ENCODE measurements at places on chromosomes 7 and 10. TPM values are rescaled to one million over a fixed set of nuclear protein-coding genes. Genes with fewer than 3 reads are reported as not detected.

Gene ARL5B
- 13.3 TPM for total RNA-seq

Gene INMT
- total RNA-seq: not detected

Gene TRPV5
- not detected for total RNA-seq

Gene CNPY1
- total RNA-seq: not detected

Gene SORBS1
- total RNA-seq: 1.2 TPM

Gene CCL24
- total RNA-seq: not detected

GRCh38 chr7:63067897-63068585 lies 930.6 kb upstream of the ZNF722 start:
- no peak for DNase-seq

GRCh38 chr7:5769571-5769970 lies 11.9 kb downstream of the RNF216 start:
- DNase-seq: no peak

DNA sequence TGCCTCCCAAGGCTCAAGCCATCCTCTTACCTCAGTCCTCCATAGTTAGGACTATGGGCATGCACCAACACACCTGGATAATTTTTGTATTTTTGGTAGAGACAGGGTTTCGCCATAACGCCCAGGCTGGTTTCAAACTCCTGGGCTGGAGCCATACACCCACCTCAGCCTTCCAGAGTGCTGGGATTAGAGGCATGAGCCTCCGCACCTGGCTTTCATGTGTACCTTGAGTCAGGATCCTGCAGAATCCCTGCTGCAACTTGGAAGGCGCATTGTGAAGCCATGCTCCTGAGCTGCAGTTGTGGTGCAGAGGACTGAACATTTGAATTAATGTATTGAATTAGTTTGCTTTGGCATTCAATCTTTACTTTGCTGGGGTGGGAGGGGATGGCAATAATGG lies 29.4 kb upstream of the NMT2 start:
- DNase-seq: no peak

DNA sequence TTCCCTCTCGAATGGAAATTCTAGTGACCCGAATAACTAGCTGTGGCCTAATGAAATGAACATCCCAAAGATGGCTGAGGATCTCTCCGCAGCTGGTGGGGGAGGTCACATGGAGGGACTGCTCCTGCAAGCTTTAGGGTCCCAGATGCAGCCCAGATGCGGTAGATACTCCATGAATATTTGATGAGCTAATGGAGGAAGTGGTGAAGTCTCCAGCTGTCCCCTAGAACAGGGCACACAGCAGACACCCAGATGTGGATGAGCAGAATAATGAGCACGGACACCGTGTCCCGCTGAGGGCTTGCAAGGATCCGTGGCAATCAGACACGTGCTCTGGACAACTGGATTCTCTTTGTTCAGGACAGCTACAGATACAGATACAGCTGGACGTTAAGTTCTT lies 59.2 kb downstream of the DENND2A start:
- no peak for DNase-seq

DNA sequence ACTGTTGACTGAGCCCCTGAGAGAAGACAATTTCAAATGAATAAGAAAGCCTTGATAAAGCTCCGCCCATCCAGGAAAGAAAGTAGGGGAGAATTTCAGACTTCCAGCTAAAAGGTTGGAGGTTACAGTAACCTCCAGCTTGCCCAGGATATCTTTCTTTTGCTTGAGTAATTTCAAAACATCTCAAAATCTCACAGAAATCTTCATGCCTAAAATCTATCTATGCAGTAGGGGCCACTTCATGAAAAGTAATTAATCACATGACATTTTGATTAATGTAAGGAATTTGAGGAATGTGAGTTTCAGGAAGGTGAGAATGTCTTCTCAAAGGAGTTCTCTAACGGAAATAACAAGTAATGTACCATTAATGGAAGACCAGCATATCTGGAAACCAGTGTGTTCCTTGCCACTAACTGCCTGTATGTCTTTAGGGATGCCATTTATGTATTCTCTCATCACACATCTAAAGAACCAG lies 24.2 kb downstream of the TRIL start:
- no peak for DNase-seq

GRCh38 chr7:117012696-117013095 lies 59.4 kb downstream of the ST7 start:
- no peak for DNase-seq

GRCh38 chr7:42283553-42283952 lies 46.5 kb upstream of the GLI3 start:
- no peak for DNase-seq

GRCh38 chr7:19117870-19118608 lies 603 bp upstream of the TWIST1 start:
- no peak for DNase-seq

- no peak for DNase-seq
Measured at GRCh38 chr10:91694170-91694794, 61.4 kb upstream of the PPP1R3C start.

- DNase-seq: no peak
Measured at GRCh38 chr10:3838460-3839437, 53.7 kb upstream of the KLF6 start.

DNA sequence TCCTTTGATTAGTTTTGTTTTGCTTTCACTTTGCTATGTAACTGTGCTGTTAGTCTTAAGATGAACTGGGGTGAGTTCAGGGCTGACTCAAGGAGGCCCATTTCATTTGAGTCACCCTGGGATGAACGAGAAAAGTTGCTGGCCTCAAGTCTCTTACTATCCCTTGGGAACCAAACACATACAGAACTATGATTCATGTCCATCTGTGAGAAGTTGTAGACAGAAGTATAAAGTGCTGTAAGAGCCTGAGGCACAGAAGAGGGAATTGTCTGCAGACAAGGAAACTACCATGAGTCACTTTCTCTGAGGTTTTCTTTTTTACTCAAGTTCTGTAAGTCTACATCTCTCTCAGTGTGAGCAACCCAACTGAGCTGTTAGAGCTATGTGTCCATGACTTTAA lies 179.8 kb upstream of the CSTF2T start:
- DNase-seq: peak; percentile 8

DNA sequence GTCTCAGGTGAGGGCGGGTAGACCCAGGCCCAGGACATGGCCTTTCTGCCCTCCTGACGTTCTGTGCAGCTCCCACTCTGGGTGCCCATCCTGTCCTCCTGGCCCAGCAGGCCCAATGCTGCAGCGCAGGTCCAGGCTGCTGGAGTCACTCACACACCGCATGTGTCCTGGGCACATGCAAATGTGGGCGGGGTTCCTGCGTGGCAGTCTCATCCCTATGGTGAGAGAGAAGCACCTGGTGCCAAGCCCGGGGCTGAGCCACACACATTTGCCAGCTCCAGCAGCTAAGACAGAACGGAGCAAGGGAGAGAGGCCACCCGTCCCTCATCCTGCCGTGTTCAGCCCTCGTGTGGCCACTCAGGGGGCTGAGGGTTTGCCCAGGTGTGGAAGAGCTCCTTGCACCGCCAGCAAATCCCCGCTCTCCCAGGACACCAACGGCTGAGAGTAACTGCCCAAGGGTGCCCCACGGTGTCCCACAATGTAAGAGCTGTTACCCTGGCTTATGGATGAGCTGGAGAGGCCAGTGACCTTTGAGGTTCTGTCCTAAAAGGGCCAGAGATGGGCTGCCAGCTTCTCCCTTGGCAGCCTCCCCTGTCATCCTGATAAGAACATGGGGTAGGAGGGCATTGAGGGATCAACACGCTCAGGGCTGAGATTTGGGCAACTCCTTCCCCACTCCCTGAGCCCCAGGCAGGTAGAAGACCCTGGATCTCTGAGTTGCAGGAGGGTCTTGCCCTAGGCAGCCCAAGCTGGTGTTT lies 4.4 kb downstream of the FUOM start:
- DNase-seq: no peak

GRCh38 chr7:1042492-1042833 lies 1.9 kb upstream of the GPR146 start:
- DNase-seq: no peak

GRCh38 chr7:116310141-116310540 lies 99.8 kb downstream of the TES start:
- no peak for DNase-seq

- DNase-seq: no peak
Measured at GRCh38 chr7:128829391-128830166, 627 bp upstream of the FLNC start.

DNA sequence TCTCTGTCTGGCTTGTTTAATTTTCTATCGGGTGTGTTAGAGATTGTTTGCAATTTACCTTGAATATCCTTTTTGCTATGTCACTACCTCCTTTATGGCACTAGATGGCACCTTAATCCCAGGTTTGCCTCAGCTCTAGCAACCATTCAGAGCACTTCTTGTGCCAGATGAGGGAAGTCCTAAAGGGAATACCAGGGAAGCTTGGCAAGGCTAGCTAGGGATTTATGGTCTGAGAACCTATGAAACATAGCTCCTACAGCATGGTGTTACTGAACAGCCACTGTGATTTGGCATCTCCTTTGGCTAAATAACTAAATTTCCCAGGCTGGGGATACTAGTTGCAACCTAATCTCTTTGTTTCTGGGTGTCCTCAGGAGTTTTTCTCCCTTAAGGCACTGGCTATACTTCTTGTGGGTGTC lies 69.0 kb upstream of the VOPP1 start:
- no peak for DNase-seq

Data from activated naive CD4-positive, alpha-beta T cell treated with anti-CD3 and anti-CD28 coated beads, Interleukin-2, amount 50 U/mL, for 72 hours (primary cell).